Esophagus squamous epithelium (tissue), 5 donors: ENCODE measurements at places on chromosomes 5 and 9.

GRCh38 chr9:438066-438465, 223.4 kb downstream of the DOCK8 start:
- no peak for DNase-seq

GRCh38 chr9:120654272-120654671, 60.0 kb downstream of the MEGF9 start:
- DNase-seq = no peak

DNA sequence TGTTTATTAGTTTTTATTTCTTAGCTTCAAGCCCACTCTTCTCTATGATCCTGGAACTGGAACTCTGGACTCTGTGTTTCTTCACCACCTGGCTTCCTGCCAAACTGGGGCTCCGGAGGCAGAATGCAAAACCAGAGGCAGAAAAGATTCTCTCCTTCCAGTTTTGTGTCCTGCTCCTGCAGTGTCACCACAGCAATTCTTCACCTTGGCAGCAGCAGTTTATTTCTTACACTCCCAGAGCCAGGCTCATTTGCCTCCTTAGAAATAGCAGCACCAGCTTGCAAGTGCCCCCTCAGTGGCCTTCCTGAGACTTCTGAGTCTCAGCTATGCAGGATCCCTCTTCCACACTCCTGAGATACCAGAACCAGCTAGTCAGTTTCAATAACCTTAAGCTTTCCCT, 26.7 kb upstream of the CAMK4 start:
- no peak for DNase-seq

- no peak for DNase-seq
Observed at GRCh38 chr9:109759589-109759988, 20.4 kb upstream of the PALM2AKAP2 start.

- no peak for DNase-seq
Observed at GRCh38 chr9:91427873-91428272, 4.2 kb upstream of the NFIL3 start.

DNA sequence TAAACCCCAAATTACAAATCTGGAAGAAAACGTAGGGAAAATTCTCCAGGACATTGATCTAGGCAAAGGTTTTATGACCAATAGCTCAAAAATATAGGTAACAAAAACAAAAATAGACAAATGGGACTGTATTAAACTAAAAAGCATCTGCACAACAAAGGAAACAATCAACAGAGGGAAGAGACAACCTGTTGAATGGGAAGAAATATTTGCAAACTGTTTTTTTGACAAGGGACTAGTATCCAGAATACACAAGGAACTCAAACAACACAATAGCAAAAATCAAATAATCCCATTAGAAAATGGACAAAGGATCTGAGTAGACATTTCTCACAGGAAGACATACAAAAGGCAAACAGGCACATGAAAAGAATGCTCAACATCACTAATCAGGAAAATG, 386.3 kb downstream of the ENC1 start:
- DNase-seq = no peak

DNA sequence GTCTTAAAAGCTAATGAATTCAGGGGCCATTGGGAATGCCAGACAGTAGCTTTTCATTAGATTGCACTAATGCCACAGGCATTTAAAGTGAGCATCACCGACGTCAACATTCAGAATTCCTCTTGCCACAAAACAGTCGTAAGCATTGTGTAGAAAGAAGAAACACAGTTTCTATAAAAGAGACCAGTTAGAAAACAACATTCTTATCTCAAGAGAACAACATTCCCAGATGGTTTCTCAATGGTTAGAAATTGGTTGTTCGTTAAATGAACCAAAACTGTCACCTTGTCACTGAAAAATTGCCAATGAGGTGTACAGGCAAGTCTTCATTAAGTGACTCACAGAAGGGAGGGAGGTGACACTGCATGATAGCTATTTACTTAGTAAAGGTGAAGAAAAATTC, 401.6 kb upstream of the PRR16 start:
- DNase-seq = no peak

- no peak for DNase-seq
Observed at GRCh38 chr5:52811067-52811749, 23.5 kb downstream of the ITGA1 start.

- no peak for DNase-seq
Observed at GRCh38 chr5:61525512-61526206, 193.6 kb downstream of the ZSWIM6 start.

DNA sequence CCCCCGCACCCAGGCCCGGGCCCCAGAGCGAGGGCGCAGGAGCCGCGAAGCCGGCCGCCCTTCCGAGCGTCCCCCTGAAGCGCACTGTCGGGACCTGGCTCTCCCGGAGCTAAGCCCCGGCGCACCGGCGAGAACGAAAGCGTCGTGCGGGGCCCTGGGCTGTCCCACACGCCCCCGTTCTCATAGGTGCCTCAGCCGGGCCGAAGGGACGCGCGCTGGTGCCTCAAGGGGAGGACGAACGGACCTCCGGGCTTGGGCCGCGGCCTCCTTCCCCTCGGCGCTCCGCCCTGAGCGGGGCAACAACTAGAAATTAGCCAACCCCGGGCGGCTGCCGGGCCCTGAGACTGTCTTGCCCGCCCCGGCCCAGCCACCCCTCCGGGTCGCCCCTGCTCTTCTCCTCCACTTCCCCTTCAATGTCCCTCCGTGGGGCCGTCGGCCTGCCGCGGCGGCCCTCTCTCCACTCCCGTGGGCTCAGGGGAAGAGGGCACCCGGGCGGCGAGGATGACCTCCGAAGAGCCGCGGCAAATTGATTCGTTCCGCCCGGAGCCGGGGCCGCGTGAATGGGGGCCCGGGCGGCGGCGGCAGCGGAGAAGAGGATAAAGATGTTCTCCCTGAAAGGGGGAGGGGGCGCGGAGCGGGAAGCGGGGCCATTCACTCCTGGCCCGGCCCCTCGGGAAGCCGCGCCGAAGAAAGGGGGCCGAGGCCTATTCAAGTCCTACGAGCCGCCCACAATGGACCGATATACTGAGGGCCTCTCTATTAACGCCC, 3.5 kb upstream of the PRDM12 start:
- DNase-seq = no peak
